T-helper 2 cell treated with Interferon-gamma antibody and Interleukin-4, amounts not matched to agents 5 μg/mL and 100 μg/mL, for 36 hours (primary cell): ENCODE measurements at places on chromosomes 2 and 18.

- H3K36me3 ChIP-seq: no peaks in the 10 kb centered on the region
- H3K27ac ChIP-seq: no peak overlapping the region
- H3K27me3 ChIP-seq: no peaks in the 10 kb centered on the region
- no peak for DNase-seq
- no peaks in the 10 kb centered on the region for H3K4me1 ChIP-seq
- H3K4me3 ChIP-seq: no peak overlapping the region
Observed at GRCh38 chr2:221389421-221389820, 182.7 kb downstream of the EPHA4 start.

GRCh38 chr18:59279722-59280121 is 6.5 kb upstream of the RAX start:
- no peak overlapping the region for H3K27ac ChIP-seq
- peaks cover 77% of the 10 kb centered on the region for H3K27me3 ChIP-seq
- no peaks in the 10 kb centered on the region for H3K36me3 ChIP-seq
- no peak overlapping the region for H3K4me3 ChIP-seq
- DNase-seq: no peak

- H3K36me3 ChIP-seq: no peaks in the 10 kb centered on the region
- H3K27me3 ChIP-seq: peaks cover 7% of the 10 kb centered on the region
Observed at GRCh38 chr2:30113617-30114293, 33.1 kb upstream of the YPEL5 start.

DNA sequence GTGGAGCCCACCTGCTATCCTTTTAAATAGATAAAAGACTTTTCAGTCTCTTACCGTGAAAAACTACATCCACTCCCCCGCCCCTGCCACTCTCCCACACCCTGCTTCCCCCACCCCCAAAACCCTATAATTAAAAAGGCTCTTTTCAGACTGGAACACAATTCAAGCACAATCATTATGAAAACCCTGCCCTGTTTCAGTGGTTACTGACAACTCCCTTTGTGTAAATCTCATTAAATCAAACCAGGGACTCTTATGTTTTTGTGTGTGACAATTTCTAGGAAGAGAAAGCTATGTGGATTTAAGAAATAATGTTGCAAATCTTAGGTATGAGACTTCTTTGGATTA is 21.0 kb upstream of the ZNF532 start:
- H3K36me3 ChIP-seq: no peaks in the 10 kb centered on the region
- H3K4me3 ChIP-seq: no peak overlapping the region
- peaks cover 46% of the 10 kb centered on the region for H3K27me3 ChIP-seq
- H3K4me1 ChIP-seq: no peaks in the 10 kb centered on the region
- no peak for DNase-seq

DNA sequence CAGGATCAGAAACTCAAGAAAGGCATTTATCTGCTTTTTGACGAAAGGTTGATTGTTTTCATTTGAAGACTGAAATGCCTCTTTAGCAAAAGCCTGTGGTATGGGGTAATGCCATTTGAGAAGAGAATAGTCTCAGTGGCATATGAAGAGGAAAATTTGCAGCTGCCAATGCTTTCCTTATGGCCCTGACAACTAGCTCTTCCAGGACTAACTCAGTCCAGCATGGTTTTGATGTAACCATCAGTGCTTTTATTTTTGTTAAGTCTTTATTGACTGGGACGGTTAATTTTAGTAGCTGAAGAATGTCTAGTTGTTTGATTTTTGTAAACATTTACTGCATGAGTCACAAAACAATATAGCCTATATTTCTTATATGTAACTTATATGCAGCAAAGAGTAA is 158.4 kb downstream of the LNPK start:
- no peaks in the 10 kb centered on the region for H3K4me1 ChIP-seq
- DNase-seq: no peak
- no peaks in the 10 kb centered on the region for H3K36me3 ChIP-seq
- H3K27me3 ChIP-seq: peaks cover 2% of the 10 kb centered on the region
- no peak overlapping the region for H3K4me3 ChIP-seq
